ENCODE measurements at places on chromosomes 1 and 21.

DNA sequence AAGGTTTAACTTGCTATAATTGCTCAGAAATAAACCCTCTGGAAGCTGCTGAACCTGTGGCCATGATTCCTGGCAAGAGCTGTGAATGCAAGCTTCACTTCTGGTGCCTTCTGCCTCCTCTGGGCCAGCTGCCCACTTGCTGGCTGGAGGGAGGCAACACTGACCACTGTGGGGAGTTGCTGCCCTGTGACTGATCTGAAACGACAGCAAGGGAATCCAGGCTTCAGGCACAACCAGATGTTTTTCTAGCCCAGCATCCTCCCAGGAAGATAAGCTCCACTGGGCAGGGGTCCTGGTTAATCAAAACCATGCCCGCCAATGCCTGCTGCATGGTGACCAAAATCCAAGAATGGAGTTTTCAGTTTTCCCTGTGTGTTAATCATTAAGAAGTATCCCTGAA, 180.0 kb upstream of the HMGB4 start:
- no peak for DNase-seq

DNA sequence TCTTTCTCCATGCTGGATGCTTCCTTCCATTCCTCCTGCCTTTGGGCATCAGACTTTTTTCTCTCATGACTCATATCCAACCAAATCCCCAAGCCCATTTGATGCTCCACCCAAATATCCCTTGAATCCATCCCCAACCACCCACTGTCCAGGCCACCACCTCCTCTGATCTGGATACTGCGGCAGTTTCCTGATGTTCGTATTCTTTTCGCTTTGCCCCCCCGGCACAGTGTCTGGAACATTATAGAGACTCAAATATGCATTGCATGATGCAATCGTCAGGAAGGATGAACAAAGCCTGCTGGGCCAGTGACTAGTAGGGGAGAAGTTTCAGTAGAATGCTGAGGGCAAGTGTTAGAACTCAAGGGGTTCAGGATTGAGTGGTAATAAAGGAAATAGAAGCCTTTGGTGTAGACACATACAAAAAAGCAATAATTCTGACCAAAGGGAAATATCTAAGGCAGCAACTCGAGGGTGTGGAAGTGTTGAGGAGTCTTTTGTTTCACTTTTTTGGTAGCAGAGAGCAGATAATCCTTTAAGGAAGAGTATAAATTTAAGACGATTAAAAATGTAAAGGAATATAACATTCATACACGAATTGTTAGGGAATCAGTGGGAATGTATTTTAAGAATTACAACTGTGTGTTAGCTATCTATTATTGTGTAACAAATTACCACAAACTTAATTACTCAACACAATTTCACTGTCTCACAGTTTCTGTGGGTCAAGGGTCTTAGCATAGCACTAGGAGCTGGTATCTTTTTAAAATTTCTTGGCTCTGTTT, 7.5 kb downstream of the S100A11 start:
- DNase-seq = peak; percentile 86

GRCh38 chr1:53783056-53783455, 44.1 kb upstream of the GLIS1 start:
- no peak for DNase-seq

- DNase-seq = no peak
Measured at GRCh38 chr1:31390071-31390470, 17.2 kb upstream of the FABP3 start.

GRCh38 chr1:22709891-22710700, 543 bp upstream of the EPHB2 start:
- DNase-seq = peak; percentile 77

- DNase-seq = peak; percentile 95
Measured at GRCh38 chr1:21318714-21319159, 28.5 kb upstream of the ECE1 start.

GRCh38 chr1:221683681-221684080, 58.2 kb downstream of the DUSP10 start:
- DNase-seq = no peak

DNA sequence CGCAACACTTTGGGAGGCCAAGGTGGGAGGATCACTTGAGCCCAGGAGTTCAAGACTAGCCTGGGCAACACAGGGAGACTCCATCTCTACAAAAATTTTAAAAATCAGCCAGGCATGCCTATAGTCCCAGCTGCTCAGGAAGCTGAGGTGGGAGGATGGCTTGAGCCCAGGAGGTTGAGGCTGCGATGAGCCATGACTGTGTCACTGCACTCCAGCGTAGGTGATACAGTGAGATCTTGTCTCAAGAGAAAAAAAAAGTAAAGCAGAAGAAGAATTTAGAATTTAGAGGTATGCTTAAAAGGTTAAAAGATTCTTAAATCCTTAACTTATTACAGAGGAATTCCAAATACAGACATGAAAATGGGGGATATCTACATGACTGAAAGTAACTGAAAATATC, 79.5 kb downstream of the SMYD3 start:
- no peak for DNase-seq

- DNase-seq = no peak
Measured at GRCh38 chr1:211827051-211827450, 3.5 kb downstream of the LPGAT1 start.

- no peak for DNase-seq
Measured at GRCh38 chr1:243849421-243850201, 432 bp downstream of the AKT3 start.

- no peak for DNase-seq
Measured at GRCh38 chr1:57248830-57249229, 175.0 kb downstream of the DAB1 start.

DNA sequence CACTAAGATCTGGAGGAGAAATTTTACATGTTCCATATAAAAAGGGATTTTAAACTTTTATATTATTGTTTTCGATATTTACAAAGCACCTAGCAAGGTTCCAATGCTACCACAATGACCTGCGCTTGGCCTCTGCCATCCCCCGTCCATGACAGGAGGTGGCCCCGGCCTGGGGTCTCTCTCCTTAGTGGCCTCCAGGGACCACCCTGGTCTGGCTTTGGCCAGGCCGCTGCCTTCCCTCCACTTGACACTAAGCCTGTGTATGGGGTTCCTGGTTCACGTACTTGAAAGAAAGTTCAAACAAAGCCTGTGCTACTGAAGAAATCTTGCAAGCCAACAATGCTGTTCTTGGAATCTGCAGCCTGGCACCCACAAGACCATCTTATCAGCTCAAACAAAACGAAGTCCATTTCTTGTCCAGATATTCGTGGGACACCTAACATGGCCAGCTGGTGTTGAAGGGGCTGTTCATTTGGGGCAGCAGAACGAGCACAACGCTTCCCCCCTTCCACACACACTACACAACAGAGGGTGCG, 12.8 kb downstream of the PRDM15 start:
- no peak for DNase-seq

DNA sequence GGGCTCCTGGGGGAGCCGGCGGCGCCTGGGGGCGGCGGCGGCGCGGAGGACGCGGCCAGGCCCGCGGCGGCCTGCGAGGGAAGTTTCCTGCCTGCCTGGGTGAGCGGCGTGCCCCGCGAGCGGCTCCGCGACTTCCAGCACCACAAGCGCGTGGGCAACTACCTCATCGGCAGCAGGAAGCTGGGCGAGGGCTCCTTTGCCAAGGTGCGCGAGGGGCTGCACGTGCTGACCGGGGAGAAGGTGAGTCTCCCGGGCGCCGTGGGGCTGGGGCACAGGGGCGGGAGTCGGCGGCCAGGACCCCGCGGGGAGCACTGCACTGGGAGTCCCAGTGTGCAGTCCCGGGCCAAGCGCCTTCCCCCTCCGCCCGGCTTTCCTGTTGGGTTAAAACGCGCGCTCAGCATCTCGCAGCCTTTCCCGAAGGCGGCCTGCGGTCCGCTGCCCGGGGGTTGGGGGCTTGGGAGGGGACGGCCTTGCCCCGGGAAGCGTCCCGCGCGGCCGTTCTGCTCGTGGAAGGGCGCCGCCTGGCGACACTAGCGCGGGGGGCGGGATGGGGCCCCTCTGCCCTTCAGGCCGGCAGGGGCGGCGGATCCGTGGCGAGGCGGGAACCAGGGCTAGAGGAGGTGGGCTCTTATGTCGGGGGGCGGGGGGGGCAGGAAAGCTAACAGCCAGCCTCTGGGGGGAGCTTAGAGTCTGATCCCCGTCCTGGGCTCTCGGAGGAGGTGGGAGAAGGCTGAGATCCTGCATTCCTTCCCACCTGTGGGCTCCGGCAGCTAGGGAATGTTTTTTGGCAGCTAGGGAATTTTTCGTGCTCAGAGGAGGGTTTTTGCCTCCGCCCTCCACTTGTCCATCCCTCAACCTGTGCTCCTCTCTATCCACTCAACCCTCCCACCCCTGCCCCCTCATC, 1.1 kb downstream of the HUNK start:
- DNase-seq = peak; percentile 4

GRCh38 chr1:44411861-44412260, 6.8 kb downstream of the RNF220 start:
- DNase-seq = no peak

- DNase-seq = peak; percentile 44
Measured at GRCh38 chr1:206739411-206740076, 31.0 kb upstream of the IL19 start.

DNA sequence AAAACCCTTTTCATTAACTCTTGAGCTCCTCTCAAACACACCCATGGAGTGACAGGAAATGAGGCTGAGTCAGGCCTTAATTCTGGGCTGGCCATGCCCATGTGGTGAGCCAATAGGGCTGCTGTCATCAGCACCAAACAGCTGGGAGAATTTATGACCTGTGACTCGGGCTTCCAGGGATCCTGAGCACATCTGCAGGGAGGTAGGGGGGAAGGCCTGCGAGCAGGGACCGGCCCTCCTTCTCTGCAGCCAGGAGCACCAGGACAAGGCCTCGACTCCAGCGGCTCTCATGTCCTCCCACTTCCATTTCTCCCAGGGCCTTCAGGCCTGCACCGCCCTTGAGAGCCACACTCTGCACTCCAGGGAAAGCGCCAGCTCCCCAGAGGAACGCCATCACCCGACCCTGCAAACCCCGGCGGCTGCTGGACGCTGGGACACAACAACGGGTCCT, 14.6 kb downstream of the RIPK4 start:
- DNase-seq = peak; percentile 17

DNA sequence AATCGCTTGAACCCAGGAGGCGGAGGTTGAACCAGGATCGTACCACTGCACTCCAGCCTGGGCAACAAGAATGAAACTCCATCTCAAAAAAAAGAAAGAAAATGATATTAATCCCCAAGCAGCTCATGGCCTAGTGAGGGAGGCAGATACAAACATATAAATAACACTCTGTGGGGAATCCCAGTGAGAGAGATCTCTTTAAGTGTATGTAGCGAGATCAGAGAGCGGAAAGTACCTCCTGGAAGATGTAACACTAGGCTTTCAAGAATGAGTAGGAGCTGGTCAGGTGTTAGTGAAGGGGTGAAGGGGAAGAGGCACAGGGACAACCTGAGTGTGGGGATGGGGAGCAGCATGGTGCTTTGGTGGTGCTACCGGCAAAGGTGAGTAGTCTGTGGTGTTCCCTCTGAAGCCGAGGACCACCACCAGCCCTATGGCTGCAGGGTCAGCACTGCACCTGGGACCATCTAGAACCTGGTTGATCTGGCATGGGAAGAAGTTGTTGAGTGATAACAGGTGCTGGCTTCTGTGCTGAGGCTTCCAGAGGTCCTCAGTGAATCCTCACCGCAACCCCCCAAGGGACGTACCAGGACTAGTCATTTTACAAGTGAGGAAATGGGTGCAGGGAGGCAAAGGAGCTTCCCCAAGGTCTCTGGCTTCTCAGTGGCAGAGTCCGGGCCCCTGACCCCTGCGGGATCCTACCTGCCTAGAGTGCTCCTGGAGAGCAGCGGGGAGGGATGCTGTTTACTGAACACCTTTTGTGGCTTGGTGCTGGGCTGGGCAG, 367.6 kb upstream of the VAMP3 start:
- DNase-seq = peak; percentile 44

DNA sequence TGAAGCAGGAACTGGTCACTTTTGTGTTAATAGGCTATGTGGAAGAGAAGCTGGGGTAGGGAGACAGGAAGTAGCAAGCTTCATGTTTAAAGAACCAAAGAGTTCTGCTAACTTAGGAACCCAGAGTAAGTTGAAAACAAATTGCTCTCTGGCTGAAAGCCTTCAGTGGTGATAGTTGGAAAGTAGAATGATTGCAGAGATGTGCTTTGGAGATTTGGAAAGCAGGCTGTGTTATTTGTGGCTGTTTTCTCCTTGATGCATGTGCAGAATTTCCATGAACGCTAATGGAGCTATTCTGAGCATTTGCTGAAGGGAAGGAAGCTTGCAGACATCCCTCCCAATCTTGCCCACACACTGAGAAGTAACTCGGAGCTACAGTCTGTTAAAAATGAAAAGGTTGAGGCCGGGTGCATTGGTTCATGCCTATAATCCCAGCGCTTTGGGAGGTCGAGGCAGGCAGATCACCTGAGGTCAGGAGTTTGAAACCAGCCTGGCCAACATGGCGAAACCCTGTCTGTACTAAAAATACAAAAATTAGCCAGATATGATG, 45.7 kb downstream of the TCEANC2 start:
- no peak for DNase-seq

DNA sequence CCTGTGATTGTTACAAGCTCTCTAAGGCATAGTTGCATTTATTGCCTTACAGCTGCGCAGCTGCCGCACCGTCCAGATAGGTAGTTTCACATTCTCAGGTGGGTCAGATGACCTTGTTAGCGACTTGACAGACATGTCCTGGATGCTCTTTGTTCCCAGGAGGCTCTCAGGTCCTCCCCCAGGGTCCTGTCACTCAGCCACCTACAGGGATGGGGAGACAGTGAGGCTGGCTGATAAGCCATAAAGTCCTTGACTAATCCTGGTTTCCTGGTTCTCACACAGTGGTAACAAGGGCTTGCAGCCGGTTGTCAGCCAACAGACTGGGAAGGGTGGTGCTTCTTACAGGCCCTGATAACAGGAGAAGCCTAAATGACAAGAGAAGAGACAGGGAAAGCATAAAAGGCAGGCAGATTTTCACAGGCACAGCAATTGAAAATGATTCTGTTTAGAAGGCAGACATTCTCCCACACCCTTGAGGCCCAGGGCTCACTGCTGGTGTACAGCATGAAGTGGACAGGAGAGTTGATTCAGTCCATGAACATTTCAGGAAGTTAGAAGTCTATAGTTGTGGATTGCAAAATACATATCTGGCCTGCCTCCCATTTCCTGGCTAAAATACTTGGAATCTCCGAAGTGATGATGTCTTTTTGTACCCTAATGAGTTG, 2.9 kb downstream of the ARF1 start:
- peak; percentile 82 for DNase-seq

DNA sequence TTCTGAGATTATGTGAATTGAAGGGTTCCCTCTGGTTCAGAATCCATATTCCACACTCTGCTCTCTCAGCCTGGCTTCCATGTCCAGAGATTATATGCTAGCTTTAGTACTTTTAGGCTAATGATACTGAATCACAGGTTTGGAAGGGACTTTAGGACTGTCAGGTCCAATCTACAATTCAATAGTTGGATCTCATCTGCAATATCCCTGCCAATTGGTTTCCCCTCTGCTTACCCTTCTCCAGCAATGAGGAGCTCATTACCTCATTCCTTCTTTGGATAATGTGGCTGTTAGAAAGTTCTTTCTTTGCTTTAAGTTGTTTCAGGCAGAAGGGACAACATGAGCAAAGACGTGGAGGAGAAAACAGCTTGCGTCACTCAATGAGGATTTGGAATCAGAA, 245.3 kb downstream of the PLPP3 start:
- no peak for DNase-seq

- DNase-seq = no peak
Measured at GRCh38 chr1:197182716-197183115, 36.2 kb upstream of the ASPM start.

All from choroid plexus epithelial cell (primary cell).